HepG2 (cell line): ENCODE measurements at places on chromosomes 13 and 19. TPM values are rescaled to one million over a fixed set of nuclear protein-coding genes. Genes with fewer than 3 reads are reported as not detected.

Gene PLIN4
- polyA plus RNA-seq, result 1.1 and 1.9 TPM in 2 replicates

Gene CLIP3
- 1.1 and 1.2 TPM in 2 replicates for polyA plus RNA-seq

Gene C19orf73
- 1.5 and 3.0 TPM in 2 replicates for polyA plus RNA-seq

Gene SLC10A2
- polyA plus RNA-seq, result not detected in 2 replicates

Gene ZNF506
- 0.01 TPM in 1 of 2 replicates, not detected in the other for polyA plus RNA-seq

Gene SULT2A1
- 137 TPM in 2 replicates for polyA plus RNA-seq

Gene ZNF221
- polyA plus RNA-seq, result 0.40 and 0.48 TPM in 2 replicates

Gene SPTBN4
- polyA plus RNA-seq, result 0.08 and 0.11 TPM in 2 replicates

Gene CADM4
- polyA plus RNA-seq, result 8.5 and 15.4 TPM in 2 replicates

Gene PTH2
- polyA plus RNA-seq, result not detected in 2 replicates

Gene C19orf38
- polyA plus RNA-seq, result 0.10 and 0.11 TPM in 2 replicates

Gene C19orf81
- polyA plus RNA-seq, result not detected in 2 replicates

Gene ZNF729
- polyA plus RNA-seq, result not detected in 2 replicates

Gene NANOS2
- polyA plus RNA-seq, result not detected in 2 replicates

Gene AP2A1
- 39.7 and 49.9 TPM in 2 replicates for polyA plus RNA-seq

Gene ZFP36
- polyA plus RNA-seq, result 1.4 and 2.1 TPM in 2 replicates

Gene VMAC
- polyA plus RNA-seq, result 2.4 and 3.1 TPM in 2 replicates

Gene CCDC124
- 20.3 and 24.8 TPM in 2 replicates for polyA plus RNA-seq

Gene TPM4
- polyA plus RNA-seq, result 142 and 188 TPM in 2 replicates

Gene TSKS
- 0.03 and 0.21 TPM in 2 replicates for polyA plus RNA-seq

Gene CFAP97D2
- polyA plus RNA-seq, result not detected in 2 replicates

Gene PCCA
- 13.1 and 15.0 TPM in 2 replicates for polyA plus RNA-seq

Gene MYBPC2
- polyA plus RNA-seq, result 0.01 TPM in 1 of 2 replicates, not detected in the other

Gene PCID2
- 104 and 111 TPM in 2 replicates for polyA plus RNA-seq

Gene TRAPPC2B
- 16.8 and 17.7 TPM in 2 replicates for polyA plus RNA-seq

Gene RNF17
- polyA plus RNA-seq, result not detected in 2 replicates

Gene ZNF667
- polyA plus RNA-seq, result not detected in 2 replicates
